Hematopoietic multipotent progenitor cell treated with erythropoietin and hydrocortisone succinate and interleukin-3 and kit ligand, for 6 days (in vitro differentiated cells): ENCODE measurements at places on chromosomes 11 and 22.

DNA sequence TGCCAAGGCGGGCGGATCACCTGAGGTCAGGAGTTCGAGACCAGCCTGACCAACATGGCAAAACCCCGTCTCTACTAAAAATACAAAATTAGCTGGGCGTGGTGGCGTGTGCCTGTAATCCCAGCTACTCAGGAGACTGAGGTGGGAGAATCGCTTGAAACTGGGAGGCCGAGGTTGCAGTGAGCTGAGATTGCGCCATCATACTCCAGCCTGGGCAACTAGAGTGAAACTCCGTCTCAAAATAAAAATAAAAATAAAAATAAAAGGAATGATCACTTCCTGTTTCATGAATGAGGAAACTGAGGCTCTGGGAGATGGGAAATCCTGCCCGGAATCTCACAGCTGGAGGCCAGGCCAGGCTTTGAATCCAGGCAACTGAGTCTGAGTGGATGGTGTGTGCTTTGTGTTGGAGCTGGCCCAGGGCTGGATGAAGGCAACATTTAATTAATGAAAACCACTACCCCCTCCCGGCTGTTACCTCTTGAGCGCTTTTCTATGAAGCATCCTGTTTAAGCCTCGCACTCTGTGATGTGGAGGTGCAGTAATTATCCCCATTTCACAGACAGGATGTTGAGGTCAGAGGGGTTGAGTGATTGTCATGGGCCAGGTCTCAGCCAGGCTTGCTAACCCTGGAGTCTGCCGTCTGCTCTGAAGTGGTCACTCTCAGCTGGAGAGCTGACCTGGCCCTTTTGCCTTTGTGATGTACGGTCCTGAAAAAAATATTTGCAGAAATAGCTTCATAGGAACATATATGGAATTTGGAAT lies 27.8 kb downstream of the LRP5 start:
- no peak for DNase-seq

GRCh38 chr11:62128835-62129234 lies 5.0 kb downstream of the INCENP start:
- no peak for DNase-seq

DNA sequence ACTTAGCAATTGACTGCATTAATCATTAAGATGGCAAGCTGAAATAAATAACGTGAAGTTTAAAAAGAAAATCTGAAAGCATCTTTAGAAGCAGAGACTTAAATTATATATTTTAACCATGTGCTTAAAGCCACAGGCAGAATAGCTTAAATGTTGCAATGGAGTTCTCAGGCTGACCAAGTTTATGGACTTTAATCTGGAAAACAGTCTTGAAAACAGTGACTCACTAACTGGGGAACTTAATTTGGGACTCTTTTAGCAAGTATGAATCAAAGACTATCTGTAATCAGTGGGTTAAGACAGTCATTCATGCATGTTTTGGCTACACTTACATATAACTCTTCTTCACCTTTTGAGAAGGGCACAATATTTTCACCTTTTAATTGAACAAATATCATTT lies 12.6 kb upstream of the GLYATL1 start:
- DNase-seq = no peak

- peak; percentile 42 for DNase-seq
Observed at GRCh38 chr11:7577291-7578190, 63.7 kb downstream of the PPFIBP2 start.

DNA sequence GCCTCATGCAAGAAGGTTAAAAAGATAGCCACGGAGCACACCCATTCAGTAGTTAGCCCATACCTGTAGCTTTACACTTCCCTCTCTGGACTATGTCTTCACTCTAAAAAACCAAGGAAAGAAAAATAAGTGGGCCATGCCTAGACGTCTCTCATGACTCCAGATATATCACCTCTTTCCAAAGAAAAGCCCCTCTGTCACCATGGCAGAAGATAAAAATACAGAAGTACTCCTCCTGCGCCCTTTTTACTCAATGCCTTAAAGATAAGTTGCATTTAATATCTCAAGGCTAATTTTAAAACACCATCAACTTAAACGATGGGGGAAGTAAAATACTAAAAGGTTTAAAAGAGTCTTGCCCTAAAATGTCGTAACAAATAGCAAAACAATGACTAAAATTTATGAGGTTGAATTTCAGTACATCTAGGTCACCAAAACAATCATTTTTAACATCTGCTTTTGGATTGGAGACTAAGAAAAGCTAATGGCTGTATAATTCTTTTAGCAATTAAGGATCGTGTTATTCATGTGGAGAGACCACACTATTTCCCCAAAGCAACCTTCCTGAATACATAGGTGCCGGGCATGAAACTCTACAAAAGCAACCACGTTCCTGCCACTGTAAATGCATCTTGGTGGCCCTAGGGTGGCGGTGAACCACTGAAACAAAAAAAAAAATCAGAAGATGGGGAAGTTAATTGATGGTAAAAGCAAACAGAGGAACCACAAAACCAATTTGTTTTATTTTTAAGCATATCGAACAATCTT lies 46.0 kb downstream of the CELF1 start:
- DNase-seq = peak; percentile 30

DNA sequence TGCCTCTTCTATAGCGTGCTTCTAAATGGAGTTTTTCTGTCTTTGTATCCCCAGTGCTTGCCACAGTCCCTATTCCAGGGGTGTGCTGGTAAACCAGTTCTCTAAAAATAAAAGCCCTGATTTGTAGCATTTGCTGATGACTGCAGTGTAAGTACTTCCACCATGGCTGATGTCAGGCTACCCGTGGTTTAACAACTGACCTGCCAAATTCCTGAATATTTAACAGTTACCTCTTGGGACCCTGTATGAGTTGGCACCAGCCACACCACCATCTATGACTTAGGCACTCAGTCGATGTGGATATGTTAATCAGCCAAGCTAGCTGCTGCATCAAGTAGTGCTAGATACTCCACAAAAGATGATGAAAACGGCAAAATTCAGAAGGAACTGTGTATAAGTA lies 94.0 kb upstream of the MTNR1B start:
- no peak for DNase-seq

DNA sequence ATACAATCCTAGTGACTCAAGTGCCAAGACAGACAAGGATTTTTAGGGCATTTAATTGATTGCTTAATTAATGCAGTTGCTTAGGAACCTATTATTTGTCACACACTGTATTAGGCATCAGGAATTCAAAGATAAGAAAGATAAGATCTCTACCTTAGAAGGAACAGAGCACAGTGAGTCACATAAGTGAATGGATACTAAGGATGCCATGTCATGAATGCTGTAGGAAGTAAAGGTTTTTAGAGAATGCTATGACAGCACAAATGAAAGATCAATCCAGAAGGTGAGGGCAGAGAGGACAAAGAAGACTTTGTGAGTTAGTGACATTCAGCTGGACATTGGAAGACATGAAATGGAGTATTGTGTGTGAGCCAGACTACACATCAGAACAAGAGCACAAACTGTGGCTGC lies 147.9 kb upstream of the DDI1 start:
- no peak for DNase-seq

DNA sequence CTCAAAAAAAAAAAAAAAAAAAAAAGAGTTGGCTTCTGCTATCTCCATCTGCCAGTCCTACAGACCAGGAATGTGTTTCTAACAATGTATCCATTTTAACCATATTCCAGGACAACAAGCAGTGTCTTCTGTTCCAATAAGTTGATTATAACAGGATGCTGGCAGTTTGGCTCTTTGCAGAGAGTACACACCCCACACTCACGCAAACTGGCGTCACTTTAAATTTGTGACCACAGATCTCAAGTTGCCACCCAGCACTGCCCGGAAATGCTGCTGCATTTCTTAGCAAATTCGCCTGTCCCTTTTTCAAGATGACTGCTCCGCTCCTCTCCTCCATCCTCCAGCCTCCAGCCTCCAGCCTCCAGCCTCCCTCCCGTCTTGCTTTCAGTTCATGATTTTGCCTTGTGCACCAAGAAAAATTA lies 44.3 kb downstream of the SCGB1A1 start:
- peak; percentile 82 for DNase-seq

DNA sequence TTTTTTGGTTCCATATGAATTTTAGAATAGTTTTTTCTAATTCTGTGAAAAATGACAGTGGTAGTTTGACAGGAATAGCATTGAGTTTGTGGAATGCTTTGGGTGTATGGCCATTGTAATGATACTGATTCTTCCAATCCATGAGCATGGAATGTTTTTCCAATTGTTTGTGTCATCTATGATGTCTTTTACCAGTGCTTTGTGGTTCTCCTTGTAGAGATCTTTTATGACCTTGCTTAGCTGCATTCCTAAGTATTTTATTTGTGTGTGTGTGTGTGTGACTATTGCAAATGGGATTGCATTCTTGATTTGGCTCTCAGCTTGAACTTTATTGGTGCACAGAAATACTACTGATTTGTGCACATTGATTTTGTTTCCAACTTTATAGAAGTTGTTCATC lies 3.0 kb upstream of the CSF2RB start:
- DNase-seq = no peak
